Eye (tissue), 1 donor: ENCODE measurements at places on chromosomes 5 and 9.

- no peak for DNase-seq
These were observed 17.4 kb downstream of the SLC12A2 start for GRCh38 chr5:128100860-128101557.

- DNase-seq, result no peak
These were observed 47.8 kb upstream of the TRIM32 start for GRCh38 chr9:116639251-116639741.

DNA sequence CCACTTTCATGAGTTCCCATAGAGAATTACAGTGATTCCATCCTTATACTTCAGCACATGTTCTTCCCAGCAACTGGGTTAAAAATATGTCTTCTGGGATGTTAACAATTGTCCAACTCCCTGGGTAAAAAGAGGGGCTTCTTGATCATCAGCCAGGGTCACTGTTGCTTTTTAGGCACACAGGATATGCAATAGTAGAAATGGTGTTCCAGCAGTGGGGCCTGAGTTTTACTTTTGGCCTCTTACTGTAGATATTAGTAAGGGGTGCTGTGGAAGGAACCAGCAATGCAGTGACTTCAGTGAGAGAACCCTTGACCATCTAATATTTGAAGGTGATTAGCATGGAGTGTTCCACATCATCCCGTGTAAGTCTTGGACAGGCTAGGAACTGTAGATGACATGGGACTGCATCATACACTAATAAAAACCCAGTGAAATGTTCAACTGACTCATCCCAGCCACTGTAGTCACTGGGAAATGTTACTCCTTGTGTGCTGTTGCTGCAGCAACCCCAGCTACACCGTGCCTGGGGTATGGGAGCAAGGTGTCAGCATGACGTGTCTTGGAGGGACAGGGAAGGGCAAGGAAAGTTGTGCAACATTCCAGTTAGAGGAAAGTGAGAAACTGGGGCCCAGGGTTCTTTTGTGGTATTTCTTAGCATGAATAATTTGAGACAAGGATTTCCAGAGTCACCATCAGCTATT is 610.9 kb downstream of the RAB3C start:
- no peak for DNase-seq

DNA sequence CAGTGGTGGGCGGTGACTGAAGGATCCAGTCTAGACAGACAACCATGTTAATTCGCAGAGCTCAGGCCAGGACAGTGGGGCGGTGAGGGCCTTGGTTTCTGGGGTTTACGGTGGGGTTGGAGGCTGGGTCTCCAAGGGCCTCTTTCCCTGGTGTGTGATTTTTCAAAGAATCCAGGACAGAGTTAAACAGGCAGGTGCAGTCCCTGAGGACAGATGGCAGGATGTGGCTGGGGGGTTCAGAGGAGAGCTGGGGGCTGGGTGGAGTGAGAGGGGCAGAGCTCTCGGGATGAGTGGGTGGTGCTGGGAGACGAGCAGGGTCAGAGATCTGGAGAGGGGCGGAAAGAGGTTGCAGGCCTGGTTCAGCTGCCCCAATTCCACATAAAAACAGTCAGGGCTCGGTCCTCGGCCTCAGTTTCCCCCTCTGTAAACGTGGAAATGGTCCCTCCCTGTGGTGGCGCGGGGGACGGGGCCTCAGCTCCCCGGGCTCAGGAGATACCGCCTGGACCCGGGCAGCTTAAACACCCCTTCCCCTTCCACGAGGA is 145.9 kb downstream of the GAPVD1 start:
- peak; percentile 12 for DNase-seq

DNA sequence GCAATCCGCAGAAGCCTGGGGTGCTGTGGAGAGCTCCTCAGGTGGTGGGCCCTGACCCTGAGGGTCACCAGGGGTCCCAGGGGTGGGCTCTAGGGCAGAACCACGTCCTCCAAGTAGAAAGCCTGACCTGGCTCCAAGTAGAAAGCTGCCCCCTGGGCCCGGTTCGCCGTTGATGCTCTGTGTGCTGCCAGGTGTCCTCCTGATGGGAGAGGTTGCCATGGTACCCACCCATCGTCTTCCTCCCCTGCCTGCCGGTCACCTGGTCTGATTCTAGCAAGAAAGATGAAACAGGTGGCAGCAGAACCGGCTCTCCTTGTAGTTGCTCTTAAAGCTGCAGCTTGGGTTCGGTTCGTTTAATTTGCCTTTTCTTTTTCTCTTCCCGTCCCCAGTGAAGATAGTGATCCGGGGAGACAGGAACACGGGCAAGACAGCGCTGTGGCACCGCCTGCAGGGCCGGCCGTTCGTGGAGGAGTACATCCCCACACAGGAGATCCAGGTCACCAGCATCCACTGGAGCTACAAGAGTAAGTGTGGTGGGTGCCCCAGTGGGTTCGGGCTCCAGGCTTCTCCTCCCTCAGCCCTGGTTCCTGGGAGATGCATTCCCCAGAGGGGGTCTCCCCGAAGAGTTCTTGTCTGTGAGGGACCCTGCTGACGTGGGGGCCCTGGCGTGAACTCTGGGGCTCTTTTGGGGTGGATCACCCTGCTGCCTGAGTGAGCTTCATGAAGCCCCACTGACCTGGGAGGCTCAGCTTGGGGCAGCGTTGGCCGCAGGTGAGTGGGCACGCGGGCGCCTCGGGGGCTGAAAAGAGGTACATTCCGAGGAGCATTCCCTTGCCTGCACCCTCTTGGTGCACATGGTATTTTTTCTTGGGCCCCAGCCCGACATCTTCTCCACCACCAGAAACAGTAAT is 15.6 kb downstream of the RABL6 start:
- DNase-seq, result no peak

DNA sequence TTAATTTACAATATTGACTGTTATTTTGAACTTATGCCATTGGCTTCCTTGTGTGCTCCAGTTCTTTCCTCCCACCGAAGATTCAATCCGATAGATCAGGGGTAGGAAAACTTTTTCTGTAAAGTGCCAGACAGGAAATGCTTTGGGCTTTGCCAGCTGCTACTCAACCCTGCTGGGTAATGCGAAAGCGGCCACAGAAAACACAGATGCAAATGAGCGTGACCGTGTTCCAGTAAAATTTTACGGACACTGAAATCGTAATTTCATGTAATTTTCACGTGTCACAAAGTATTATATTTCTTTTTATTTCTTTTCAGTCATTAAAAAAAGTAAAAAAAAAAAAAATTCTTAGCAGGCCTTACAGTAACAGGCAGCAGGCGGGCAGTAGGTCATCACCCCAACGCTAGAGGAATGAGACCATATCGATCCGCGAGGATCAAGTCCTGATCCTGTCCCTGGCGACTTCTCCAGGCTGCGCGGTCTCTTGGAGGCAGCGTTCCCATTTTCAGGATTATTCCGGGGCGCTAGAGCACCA is 599 bp downstream of the NMRK1 start:
- peak; percentile 66 for DNase-seq

DNA sequence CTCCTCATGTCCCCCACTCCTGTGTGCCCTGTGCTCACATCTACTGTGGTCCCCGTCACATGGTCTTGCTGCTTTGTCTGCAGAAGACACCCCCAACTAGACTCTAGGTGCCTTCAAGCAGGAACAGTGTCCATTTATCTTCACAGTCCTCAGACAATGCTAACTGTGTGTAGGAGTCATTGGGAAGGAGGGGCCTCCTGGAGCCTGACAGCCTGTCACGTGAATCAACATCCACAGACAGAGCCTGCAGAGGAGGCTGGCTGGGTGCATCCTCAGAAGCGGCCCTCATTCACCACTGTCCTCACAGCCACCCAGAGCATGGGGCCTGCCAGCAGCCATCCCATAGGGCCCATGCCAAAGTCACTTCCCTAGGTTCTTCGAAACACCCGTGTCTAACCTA is 98.7 kb downstream of the MED10 start:
- DNase-seq, result no peak

- peak; percentile 4 for DNase-seq
These were observed 21.0 kb upstream of the C9orf40 start for GRCh38 chr9:74973714-74974113.

DNA sequence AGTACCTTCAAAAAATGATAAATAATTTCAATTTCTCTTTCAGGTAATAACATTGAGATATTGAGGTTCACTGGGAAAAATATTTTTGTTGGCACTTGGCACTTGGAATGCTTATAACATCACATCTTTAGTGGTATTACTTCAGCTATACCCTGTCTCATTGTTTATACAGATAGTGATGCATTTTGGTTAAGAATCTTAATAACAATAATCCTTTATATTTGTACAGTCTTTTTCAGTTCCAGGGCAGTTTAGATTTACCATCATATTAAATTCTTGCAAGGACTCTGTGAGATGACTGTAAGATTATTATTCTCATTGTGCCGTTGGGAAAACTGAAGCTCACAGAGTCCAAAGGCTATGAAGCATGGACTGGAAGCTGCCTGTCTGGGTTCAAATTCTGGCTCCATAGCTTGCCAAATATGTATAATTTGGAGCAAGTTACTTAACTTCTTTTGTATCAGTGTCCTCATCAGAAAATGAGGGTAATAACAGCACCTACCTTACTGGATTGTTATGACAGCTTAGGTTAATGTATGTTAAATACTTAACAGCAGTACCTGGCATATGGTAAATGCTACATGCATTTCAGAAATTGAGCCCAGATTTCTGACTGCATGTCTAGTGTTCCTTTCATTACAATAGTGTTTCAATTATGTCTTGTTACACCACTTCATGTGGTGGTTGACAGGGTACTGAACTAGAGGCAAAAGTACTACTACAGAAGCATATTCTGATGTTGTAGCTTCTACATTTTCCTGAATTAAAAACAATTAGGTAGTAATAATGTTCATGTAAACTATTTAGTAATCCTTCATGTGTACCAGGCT is 272.2 kb downstream of the PLK2 start:
- no peak for DNase-seq

GRCh38 chr9:21677834-21678233 is 124.6 kb upstream of the MTAP start:
- DNase-seq, result no peak

DNA sequence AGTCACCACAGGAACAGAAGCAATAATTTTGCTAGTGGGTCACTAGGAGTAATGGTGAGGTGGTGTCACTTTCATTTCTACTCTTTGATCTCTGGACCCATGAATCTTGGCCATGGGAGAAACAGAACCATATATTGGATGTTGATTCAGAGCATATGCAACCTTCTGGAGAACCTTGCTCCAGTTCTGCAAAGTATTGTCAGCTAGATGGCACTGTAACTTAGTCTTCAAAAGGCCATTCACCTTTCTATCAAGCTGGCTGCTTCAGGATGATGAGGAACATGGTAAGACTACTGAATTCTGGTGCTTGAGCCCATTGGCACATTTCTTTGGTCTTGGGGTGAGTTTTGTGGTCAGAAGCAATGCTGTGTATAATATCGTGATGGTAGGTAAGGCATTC is 129.1 kb upstream of the FBN2 start:
- no peak for DNase-seq

- DNase-seq, result no peak
These were observed 76.6 kb upstream of the PAM start for GRCh38 chr5:102678267-102679058.

DNA sequence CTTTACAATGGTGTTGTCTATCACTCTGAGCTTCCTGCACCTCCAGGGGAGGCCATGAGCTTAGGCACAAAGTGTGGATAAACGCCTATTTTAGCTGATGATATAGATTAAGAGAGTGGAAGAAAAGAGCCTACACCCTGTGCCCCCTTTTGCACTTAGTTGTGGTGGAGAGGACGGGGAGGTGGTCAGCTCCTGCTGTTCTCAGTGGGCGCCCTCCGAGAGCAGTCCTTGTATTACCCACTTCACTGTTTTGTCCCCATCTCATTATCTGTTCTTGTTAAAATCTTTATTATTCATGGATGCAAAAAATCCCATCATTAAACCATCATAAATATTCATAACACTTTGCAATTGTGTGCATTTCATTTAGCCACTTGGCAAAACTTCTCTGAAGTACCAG is 303.3 kb downstream of the EFNA5 start:
- no peak for DNase-seq

- no peak for DNase-seq
These were observed 51.3 kb upstream of the PTGER4 start for GRCh38 chr5:40628407-40628806.

DNA sequence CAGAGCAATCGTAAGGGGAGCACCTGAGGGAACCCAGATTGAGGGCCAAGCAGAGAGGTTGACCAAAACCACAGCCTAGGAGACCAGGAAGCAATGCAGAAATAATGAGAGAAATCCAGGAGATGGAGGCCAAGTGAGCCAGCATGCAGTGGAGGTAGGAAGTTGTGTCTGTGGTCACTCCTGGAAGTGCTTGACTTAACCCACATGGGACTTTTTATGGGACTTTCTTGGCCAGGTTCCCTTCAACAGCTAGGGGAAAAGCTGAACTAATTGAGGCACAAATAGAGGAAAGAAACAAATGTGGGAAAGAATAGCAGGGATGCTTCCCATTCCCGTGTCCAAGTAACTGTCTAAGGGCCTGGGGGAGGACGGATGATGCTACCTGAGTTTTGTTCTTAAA is 293.2 kb upstream of the CLINT1 start:
- DNase-seq, result no peak

GRCh38 chr9:2600307-2600706 is 21.3 kb upstream of the VLDLR start:
- DNase-seq, result no peak
